ENCODE measurements at places on chromosomes 2 and 18.
A peak's percentile ranks its signal among the peaks of the same experiment; 100 is the strongest.

DNA sequence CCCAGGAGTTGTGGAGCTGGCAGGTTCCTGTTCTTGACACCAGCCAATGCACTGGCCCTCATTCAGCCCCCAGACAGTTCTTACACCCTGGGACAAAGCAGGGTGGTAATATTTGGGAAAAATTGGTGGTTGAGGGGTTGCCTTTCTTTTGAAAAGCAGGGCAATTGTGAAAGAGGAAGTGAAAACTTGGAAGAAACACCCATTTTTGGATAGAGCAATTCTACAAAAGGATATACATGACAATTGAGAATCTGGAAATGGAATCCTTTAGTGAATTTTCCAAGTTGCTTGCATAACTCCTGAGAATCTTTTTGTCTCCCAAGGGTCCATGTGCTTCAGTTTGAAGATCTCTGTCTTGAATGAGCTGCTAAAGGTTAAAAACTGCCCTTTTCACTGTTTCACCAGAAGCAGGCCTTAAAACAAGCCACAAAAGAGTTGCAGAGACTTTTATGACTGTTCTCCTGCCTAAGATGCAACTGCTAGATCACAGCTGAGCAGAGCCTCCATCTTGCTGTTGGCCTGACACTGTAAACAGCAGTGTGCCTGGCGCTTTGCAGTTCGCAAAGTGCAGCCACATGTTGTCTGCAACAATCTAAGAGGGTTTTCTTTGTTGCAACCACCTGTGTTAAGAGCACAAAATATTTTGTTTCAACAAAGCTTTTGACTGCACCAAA, 11.8 kb downstream of the COL4A4 start:
- peak; percentile 67 for DNase-seq

- no peak for DNase-seq
These were observed 3.3 kb upstream of the RMDN2 start for GRCh38 chr2:37921781-37922180.

- DNase-seq: peak; percentile 6
These were observed 3.0 kb downstream of the WDR75 start for GRCh38 chr2:189444322-189444721.

- peak; percentile 95 for DNase-seq
These were observed 177.1 kb upstream of the HAAO start for GRCh38 chr2:42969231-42970150.

DNA sequence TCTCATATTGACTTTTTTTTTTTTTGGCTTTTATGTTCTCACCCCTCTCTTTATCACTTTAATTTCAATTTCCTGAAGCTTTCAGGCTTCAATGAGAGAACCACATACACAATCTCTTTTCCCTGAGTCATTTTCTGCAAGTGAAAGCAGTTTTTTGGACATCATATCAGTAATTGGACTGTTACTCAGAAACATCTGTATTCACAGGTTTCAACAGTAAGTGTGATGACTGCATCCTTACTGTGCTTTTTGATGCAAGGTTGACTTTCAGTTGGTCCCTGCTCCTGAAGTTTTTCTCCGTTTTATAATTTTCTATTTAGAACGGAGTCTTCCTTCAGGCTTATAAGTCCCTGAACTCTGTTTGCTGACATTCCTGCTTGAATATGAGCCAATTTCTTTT, 70.5 kb upstream of the CCBE1 start:
- DNase-seq: peak; percentile 55

- no peak for DNase-seq
These were observed 374.4 kb downstream of the CLIP4 start for GRCh38 chr2:29489568-29489967.

DNA sequence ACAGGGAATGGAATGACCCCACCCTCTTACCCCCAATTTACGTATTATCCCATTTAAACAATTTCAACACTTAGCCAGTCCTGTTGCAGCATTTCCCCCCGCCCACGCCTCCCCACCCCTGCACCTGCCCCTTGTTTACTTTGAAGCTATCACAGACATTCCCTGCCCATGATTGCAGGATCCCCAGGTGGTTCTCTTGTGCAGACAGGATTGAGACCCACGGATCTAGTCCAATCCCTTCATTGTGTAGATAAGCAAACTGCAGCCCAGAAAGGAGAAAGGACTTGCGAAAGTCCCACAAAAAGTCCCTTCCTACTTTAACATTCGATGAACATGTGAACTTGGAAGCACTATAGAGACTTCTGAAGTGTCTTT, 38.9 kb downstream of the TMEM17 start:
- DNase-seq: no peak

DNA sequence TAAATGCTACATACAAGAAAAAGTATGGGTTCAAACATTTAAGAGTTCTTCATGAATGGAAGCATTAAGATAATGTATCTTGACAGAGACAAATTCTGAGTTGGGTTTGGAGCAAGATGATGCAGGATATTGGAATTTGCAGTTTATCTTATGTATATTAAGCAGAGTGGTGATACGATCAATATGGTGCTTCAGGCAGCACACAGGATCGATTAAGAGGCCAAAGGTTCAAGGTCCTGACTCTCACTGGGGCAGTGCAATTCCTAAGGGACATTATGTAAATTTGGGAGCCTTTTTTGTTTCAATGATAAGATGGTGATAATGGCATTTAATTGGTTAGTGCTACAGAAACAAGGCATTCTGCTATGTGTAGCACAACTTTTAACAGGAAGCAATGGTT, 381.9 kb downstream of the KCNJ3 start:
- DNase-seq: no peak

- DNase-seq: no peak
These were observed 143.9 kb downstream of the LTBP1 start for GRCh38 chr2:33090553-33091134.

DNA sequence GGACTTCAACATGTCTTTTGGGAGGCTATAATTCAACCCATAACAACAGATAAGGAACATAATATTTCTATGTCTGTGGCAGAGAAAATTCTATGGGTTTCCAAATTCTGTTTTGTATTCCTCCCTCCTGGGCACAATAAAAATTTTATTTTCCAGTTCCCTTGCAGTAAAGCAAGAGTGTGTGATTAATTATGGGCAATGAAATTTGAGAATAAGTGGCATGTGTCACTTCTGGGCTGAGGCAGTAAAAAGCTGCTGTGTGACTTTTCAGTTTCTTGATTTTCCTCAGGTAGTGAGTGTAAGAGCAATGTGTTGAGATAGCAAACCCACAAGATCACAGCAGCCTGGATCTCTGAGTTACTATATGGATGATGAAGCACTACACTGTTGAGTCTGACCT, 216.4 kb downstream of the MEIS1 start:
- DNase-seq: no peak

GRCh38 chr2:178047391-178047790, 25.2 kb downstream of the PDE11A start:
- no peak for DNase-seq

DNA sequence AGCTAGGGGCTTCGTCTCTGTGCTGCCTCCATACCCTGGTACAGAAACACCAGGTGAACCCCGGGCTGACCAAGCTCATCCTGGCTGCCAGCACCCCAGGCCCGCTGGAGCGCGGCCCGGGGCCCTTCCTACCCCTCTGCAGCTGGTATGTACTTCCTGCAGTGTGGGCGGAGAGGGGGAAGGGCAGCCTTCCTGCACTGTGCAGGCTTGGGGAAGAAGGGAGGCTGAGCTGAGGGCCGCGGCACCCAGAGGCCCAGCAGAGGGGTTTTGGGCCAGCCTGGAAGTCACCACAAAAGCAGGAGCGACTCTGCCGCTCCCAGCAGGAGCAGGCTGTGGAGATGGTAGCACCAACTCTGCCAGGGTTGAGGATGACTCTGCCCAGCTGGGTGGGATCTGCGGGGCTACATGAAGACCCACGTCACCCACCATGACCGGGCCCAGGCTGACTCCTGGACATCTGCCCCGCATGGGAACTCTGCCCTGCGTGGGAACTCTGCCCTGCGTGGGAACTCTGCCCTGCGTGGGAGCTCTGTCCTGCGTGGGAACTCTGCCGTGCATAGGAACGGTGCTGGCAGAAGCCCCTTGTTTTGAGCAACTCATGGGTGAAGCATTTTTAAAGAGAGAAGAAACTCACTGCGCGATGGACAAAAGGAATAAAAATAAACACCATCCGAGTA, 273.3 kb downstream of the NDUFA10 start:
- DNase-seq: no peak

- DNase-seq: no peak
These were observed 237.6 kb downstream of the PRKCE start for GRCh38 chr2:45889053-45889452.

- DNase-seq: no peak
These were observed 365.5 kb downstream of the SETBP1 start for GRCh38 chr18:45046228-45046627.

GRCh38 chr18:30957066-30957465, 85.5 kb downstream of the DSC3 start:
- no peak for DNase-seq

- DNase-seq: no peak
These were observed 311.5 kb downstream of the SOCS6 start for GRCh38 chr18:70600225-70600925.

- no peak for DNase-seq
These were observed 991.5 kb upstream of the FANCL start for GRCh38 chr2:59232394-59233165.

DNA sequence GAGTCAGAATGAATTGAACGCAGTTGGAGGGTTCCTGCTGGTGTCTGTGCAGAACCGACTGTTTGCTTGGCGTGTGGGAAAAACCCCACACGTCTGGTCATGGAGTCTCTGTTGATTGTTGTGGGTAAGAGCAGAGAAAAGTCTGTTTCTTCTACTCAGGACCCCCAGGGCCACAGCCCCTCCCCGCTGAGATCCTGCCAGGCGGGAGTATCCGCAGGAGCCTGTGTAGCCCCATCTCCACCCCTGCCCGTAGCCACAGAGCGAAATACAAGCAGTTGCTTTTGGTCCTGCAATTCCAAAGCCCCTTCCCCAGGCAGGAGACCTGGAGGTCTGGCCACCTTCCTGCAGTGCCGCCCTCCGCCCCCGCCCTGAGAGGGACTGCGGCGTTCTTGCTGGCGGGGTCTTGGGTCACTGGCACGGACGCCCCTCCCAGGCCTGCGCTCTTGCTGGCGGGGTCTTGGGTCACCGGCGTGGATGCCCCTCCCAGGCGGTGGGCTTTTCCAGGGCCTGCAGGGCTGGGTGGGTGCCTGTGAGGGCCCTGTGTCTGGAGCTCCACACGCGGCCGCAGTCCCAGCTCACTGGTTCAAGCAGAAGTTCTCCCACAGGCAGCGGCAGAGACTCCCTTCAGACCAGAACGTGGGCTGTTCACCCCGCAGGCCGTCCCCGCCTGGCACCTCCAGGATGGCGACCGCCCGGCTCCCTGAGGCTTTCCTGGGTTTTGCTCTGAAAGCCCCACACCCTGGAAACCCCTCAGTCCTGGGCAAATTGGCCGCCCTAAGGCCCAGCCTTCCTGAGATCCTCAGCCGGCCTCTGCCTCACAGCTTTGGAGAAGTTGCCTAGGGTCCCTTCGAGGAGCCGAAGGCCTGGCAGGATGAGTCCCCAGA, 76.0 kb upstream of the CTDP1 start:
- DNase-seq: no peak

GRCh38 chr18:45688833-45689232, 35.1 kb upstream of the SLC14A1 start:
- DNase-seq: no peak

DNA sequence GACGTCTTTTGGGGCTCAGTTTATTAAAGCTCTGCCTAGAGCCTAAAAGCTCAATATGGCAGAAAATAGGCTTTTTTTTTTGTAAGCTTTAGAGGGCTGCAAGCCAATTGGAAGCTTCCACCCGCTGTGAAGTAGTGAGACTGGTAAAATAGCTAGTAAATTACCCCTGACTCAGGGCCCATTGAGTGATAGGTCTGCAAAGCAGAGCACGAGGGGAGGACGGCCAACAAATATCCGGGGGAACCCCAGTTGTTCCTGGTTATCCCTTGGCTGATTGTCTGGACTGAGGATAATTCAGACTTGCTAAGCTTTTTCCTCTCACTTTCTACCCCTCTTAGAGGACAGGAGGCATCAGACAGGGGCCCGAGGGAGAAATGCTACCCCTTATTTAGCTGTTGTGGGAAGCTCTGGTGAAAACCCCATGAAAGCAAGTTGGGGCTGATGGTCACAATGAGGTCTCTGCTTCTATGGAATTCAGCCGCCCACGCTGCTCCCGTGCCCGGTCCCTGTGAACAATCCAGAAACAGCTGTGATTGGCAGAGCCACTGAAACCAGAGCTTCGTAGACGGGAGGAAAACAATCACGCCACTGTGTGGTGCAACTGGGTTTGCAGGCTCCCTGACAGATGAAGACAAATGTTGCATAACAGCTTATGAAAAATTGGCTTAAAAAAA, 141.9 kb upstream of the LGALSL start:
- peak; percentile 86 for DNase-seq

- DNase-seq: no peak
These were observed 15.5 kb upstream of the CDC42EP3 start for GRCh38 chr2:37686792-37687526.

- DNase-seq: no peak
These were observed 91.7 kb upstream of the ASB18 start for GRCh38 chr2:236355911-236356310.

Measured in fibroblast of gingiva (primary cell).